ENCODE measurements at places on chromosomes 16 and 17.

GRCh38 chr17:63819585-63820537, 7.4 kb upstream of the PSMC5 start:
- no peak for DNase-seq
- H3K36me3 ChIP-seq = peaks cover 98% of the 10 kb centered on the region
- no peak overlapping the region for H3K4me3 ChIP-seq
- H3K4me1 ChIP-seq = peaks cover 4% of the 10 kb centered on the region

GRCh38 chr16:88691924-88692560, 5.7 kb upstream of the SNAI3 start:
- peaks cover 13% of the 10 kb centered on the region for H3K36me3 ChIP-seq
- peaks cover 3% of the 10 kb centered on the region for H3K4me1 ChIP-seq
- peak overlapping the region; percentile 26 for H3K27ac ChIP-seq
- DNase-seq = peak; percentile 89

GRCh38 chr16:31141489-31142108, 6.1 kb upstream of the PRSS8 start:
- H3K4me3 ChIP-seq = no peak overlapping the region
- H3K4me1 ChIP-seq = peaks cover 23% of the 10 kb centered on the region
- H3K27me3 ChIP-seq = no peaks in the 10 kb centered on the region
- DNase-seq = peak; percentile 47
- H3K27ac ChIP-seq = peak overlapping the region; percentile 85

DNA sequence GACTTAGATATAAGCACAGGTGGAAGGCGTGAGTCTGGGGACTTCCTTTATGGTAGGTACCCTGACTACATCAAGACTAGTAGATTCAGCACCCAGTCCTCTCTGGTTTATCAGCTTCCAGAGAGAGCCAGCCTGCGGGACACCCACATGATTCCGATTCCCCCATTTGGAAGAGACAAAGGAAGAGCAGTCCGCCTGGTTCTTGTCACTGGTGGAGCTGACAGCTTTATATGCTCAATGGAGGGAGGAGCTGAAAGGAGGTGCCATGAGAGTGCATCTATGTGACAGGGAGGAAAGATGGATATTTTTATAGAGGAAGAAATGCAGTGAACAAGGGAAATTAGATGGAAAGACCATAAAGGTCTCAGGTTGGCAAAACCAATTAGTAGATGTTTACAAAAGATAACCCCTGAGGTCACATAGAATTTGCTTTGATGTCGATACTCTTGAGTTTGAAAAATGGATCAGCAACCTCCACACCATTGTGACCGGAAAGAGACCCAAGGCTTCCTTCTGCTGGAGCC, 437.7 kb downstream of the PMP22 start:
- H3K27me3 ChIP-seq = no peaks in the 10 kb centered on the region
- no peak overlapping the region for H3K27ac ChIP-seq
- H3K36me3 ChIP-seq = no peaks in the 10 kb centered on the region
- H3K4me1 ChIP-seq = no peaks in the 10 kb centered on the region

DNA sequence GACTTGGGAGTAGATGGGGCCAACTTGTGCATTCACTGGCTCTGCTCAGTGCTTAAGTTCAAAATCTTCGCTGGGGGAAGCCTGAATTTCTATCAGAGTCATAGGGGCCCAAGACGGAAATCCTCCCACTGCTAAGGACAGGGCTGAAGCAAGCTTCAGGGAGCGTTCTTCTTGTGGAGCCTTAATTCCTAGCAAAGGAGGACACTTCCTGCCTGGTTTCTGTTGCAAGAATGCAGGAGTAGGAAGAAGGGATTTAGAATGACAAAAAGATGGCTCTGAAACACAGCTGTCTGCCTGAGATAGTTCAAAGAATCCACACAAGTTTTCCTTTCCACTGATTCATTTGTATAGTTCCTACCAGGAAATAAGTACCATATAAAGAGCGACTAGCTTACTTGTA, 26.4 kb downstream of the PSME3IP1 start:
- H3K27me3 ChIP-seq = no peaks in the 10 kb centered on the region
- DNase-seq = no peak
- no peak overlapping the region for H3K4me3 ChIP-seq
- no peak overlapping the region for H3K27ac ChIP-seq
- peaks cover 4% of the 10 kb centered on the region for H3K36me3 ChIP-seq

GRCh38 chr17:81870981-81871386, at the start of gene ARHGDIA:
ARHGDIA (minus strand) TSS chr17:81871337; CDS start chr17:81869930, 1,407 bp downstream.
- DNase-seq = no peak
- peak within 1 kb of the TSS; percentile 97 for H3K27ac ChIP-seq
- peaks cover 41% of the 10 kb centered on the region for H3K4me1 ChIP-seq
- peak within 1 kb of the TSS; percentile 85 for H3K4me3 ChIP-seq

DNA sequence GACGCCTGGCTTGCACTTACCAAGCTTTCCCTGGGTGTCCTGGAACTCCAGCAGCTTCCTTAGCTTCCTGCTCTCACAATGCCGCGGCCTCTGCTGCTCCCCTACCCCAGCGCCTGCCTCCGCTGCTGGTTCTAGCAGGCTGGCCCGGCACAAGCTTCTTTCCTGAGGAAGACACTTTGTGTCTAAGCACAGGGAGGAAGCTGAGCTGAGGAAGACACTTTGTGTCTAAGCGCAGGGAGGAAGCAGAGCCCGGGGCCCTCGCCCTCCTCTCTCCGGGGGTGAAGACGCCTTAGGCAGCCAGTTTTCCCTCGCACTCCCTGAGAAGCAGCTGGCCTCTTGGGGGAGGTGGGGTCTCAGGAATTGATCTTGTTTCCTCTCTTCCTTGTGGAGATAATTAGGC, 64.9 kb downstream of the PLD6 start:
- H3K27ac ChIP-seq = peak overlapping the region; percentile 67
- no peaks in the 10 kb centered on the region for H3K27me3 ChIP-seq
- peaks cover 100% of the 10 kb centered on the region for H3K36me3 ChIP-seq
- no peak overlapping the region for H3K4me3 ChIP-seq
- DNase-seq = no peak
- H3K4me1 ChIP-seq = no peaks in the 10 kb centered on the region

DNA sequence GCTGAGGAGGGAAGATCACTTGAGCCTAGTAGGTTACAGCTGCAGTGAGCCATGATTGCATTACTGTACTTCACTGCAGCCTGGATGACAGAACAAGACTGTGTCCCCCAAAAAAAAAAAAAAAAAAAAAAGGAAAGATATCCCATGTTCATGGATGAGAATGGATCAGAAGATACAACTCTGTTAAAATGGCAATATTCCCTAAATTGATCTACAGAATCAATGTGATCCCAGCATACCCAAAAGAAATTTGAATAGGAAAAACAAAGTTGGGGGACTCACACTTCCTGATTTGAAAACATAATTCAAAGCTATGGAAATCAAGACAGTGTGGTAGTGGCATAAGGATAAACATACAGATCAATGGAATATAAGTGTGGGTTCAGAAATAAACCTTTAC, 12.7 kb upstream of the KANSL1 start:
- no peaks in the 10 kb centered on the region for H3K27me3 ChIP-seq
- H3K36me3 ChIP-seq = no peaks in the 10 kb centered on the region
- no peak for DNase-seq
- H3K27ac ChIP-seq = no peak overlapping the region

DNA sequence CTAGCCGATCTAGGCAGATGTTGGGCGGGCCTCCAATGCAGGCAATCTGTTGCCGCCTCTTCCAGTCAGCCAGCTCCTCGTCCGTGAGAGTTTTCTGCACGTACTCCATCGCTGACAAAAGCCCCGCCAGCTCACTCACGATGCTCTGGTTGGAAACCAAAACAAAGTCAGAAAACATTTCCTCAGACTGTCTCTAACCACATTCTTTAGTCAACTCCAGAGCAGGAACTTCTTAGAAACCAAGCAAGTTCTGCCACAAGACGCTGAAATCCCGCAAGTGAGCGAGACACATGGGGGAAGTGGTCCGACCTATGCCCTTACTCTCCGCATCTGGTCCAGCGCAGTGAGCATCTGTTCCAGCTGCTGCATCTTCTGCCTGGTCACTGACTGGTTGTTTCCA, 49.1 kb downstream of the STAT5A start:
- H3K27ac ChIP-seq = no peak overlapping the region
- peaks cover 6% of the 10 kb centered on the region for H3K4me1 ChIP-seq
- DNase-seq = no peak
- H3K36me3 ChIP-seq = peaks cover 88% of the 10 kb centered on the region

GRCh38 chr16:70594569-70594968, 51.8 kb upstream of the IL34 start:
- no peaks in the 10 kb centered on the region for H3K36me3 ChIP-seq
- H3K4me1 ChIP-seq = peaks cover 21% of the 10 kb centered on the region
- H3K4me3 ChIP-seq = no peak overlapping the region
- DNase-seq = peak; percentile 91

GRCh38 chr17:75498039-75498725, 17.2 kb downstream of the CASKIN2 start:
- H3K27ac ChIP-seq = peak overlapping the region; percentile 44
- peaks cover 30% of the 10 kb centered on the region for H3K4me1 ChIP-seq
- H3K4me3 ChIP-seq = peak overlapping the region; percentile 6
- peaks cover 97% of the 10 kb centered on the region for H3K36me3 ChIP-seq
- DNase-seq = no peak

- H3K27me3 ChIP-seq = no peaks in the 10 kb centered on the region
- H3K4me3 ChIP-seq = no peak overlapping the region
- DNase-seq = no peak
Observed at GRCh38 chr16:54482892-54483574, 196.4 kb upstream of the IRX3 start.

GRCh38 chr17:79006046-79006445, 3.5 kb downstream of the CANT1 start:
- H3K27ac ChIP-seq = peak overlapping the region; percentile 27
- H3K4me1 ChIP-seq = peaks cover 43% of the 10 kb centered on the region
- no peak overlapping the region for H3K4me3 ChIP-seq
- H3K27me3 ChIP-seq = no peaks in the 10 kb centered on the region
- no peak for DNase-seq
- H3K36me3 ChIP-seq = peaks cover 15% of the 10 kb centered on the region

- no peak for DNase-seq
- H3K27me3 ChIP-seq = no peaks in the 10 kb centered on the region
- H3K4me1 ChIP-seq = no peaks in the 10 kb centered on the region
- H3K27ac ChIP-seq = no peak overlapping the region
Observed at GRCh38 chr16:70391881-70392481, 45.3 kb downstream of the DDX19A start.

GRCh38 chr17:3529817-3530741, 27.5 kb downstream of the TRPV3 start:
- no peak overlapping the region for H3K27ac ChIP-seq
- no peaks in the 10 kb centered on the region for H3K36me3 ChIP-seq
- no peaks in the 10 kb centered on the region for H3K4me1 ChIP-seq

DNA sequence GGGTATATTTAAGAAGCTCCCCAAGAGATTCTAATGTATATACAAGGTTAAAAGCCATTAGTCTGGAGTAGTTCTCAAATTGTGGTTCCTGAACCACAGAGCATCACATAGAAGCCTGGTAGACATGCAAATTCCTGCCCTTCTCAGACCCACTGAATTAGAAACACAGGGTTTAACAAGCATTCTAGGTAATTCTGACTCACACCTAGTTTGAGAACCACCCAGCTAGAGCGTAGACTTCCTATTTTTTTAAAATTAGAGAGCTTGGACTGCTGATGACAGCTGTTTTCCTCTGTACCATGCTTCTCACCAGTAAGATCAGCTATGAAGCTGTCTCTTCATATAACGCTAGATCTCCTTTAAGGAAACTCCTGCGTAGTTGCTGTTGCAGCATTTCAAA, 50.6 kb downstream of the HS3ST3B1 start:
- no peak for DNase-seq
- H3K4me1 ChIP-seq = no peaks in the 10 kb centered on the region
- no peaks in the 10 kb centered on the region for H3K36me3 ChIP-seq
- H3K27ac ChIP-seq = peak overlapping the region; percentile 18

- no peak overlapping the region for H3K27ac ChIP-seq
- no peaks in the 10 kb centered on the region for H3K36me3 ChIP-seq
- no peak overlapping the region for H3K4me3 ChIP-seq
- no peak for DNase-seq
Observed at GRCh38 chr17:67041531-67041930, 2.8 kb upstream of the CACNG1 start.

DNA sequence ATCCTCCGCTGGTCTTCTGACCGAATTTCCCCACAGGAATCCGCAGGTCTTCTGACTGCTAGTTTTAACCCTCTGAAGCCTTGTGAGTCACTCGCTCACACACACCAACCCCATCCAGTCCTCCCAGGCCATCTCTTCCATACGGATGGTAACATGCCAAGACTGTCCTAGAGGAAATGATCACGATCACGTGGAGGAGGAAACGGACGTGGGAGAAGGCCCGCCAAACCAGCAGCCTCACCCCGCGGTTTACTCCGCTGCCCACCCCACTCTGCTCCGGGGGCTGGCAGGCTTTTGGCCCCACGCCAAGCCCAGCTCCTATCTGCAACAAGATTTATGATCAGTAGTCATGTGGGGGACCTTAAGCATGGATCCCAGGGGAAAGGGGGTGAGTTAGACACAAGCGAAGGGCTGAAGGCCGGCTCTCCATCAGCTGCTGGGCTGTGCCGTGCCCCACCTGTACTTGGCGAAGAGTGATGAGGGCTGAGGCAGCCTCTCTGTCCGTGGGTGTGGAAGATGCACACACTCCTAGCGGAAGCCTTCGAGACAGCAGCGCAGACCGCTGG, 1.5 kb upstream of the FAAP100 start:
- peak; percentile 67 for DNase-seq
- H3K4me1 ChIP-seq = peaks cover 20% of the 10 kb centered on the region
- peak overlapping the region; percentile 86 for H3K27ac ChIP-seq
- H3K4me3 ChIP-seq = no peak overlapping the region

DNA sequence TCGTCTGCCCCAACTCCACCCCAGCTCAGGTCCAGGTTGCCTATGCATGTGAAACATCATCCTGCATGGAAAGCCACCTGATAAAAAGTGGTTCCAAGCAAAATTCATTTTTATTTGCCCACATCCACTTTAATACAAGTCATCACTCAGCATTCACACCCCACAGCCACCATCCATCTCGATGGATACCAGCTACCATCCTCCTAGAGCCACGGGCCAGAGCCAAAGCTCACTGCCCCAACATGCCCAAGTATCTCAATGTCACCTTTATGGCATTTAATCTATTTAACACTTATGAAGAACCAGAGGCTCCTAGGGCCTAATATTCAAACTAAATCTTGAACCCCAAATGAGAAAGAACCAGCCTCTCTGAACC, 70.5 kb downstream of the COPRS start:
- H3K36me3 ChIP-seq = no peaks in the 10 kb centered on the region
- H3K4me3 ChIP-seq = no peak overlapping the region
- no peaks in the 10 kb centered on the region for H3K27me3 ChIP-seq
- H3K4me1 ChIP-seq = no peaks in the 10 kb centered on the region

DNA sequence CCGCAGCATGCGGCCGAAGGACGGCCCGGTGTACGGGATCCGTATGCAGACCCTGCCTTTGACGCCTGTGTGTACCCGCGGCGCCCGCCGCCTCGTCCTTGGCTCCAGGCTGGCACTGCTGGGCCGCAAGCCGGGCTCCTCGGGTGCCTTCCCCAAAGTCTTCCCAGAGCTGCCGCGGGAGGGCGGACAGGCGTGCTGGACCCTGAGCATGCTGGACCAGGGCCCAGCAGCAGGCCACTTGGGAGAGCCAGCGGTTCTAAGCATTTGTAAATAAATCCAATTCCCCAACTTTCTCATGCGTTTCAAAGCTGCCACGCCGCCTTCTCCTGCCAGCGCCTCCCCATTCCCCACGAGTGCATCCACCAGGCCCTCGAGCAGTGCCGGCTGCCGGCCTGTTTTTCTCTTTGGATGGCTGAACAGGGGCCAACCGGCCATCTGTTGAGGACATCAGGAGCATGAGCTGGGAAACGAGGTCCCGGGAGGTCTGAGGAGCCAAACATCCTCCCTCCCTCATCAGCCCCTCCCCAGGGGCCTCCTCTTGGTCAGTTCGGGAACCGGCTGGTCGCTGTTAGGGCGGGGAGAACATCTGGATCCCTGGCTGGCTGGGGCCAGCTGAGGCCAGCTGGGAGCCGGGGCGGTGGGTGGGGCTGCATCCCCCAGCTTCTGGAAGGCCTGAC, 20.5 kb upstream of the PABPN1L start:
- H3K27ac ChIP-seq = peak overlapping the region; percentile 80
- H3K4me3 ChIP-seq = no peak overlapping the region
- peaks cover 14% of the 10 kb centered on the region for H3K4me1 ChIP-seq
- DNase-seq = peak; percentile 89
- no peaks in the 10 kb centered on the region for H3K27me3 ChIP-seq
- H3K36me3 ChIP-seq = no peaks in the 10 kb centered on the region
